ENCODE measurements at places on chromosomes 2 and 18.

DNA sequence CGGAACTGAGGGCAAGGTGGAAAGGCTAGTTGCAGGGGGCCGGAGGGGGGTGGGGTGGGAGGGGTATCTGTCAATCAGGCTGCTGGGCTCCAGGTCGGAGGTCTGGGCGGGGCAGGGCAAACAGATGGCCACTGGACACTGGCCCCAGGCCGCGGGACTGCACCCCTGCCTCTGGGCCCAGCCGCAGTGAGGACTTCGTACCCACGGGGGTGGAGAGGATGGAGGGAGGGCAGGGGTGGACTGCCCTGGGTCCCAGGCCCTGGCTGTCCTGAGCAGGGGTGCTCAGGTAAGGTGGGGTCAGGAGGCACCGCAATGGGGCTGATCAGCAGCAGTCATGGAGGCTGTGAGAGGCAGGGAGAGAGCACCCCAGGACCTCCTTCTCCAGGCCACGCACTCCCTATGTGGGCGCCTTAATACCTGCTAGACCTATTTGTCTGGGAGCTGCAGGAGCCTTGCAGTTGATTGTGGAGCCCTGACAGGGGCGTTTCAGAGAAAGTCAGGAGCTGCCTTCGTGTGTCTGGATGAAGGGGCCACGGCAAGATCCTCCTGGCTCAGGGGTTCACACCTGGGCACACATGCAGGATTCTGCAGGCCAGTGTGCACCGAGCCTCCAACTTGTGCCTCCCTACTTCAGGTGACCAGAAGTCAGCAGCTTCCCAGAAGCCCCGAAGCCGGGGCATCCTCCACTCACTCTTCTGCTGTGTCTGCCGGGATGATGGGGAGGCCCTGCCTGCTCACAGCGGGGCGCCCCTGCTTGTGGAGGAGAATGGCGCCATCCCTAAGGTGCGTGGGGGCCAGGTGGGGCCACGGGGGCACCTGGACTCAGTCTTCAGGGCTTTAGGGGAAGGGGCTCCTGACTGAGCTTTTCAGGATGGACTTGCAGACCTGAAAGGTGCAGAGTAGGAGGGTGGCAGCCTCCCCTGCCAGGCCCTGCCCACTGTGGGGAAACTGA, 1.5 kb downstream of the CTDSP1 start:
- no peak for DNase-seq

GRCh38 chr18:78821396-78821795, 158.2 kb upstream of the SALL3 start:
- DNase-seq: no peak

DNA sequence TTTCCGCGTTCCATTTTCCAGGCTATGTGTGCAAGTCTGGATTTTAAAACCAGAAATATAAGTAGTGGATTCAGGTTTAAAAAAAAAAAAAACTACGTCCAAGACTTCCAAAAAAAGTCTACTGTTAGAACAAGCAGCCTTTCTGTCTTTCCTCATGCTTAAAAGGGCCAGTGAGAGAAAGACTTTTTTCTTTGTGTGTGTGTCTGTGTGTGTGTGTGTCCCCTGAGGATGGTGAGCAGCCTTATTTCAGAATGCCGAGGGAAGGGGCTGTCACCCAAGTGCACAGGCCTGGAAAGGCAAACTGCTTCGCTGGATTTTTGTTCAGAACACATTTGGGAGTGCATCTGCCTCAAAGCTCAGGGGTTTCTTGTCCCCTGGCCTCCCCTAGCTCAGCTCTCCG, 98.8 kb downstream of the ZBTB7C start:
- no peak for DNase-seq

- no peak for DNase-seq
Measured at GRCh38 chr2:110866466-110866865, 134.1 kb downstream of the ACOXL start.

DNA sequence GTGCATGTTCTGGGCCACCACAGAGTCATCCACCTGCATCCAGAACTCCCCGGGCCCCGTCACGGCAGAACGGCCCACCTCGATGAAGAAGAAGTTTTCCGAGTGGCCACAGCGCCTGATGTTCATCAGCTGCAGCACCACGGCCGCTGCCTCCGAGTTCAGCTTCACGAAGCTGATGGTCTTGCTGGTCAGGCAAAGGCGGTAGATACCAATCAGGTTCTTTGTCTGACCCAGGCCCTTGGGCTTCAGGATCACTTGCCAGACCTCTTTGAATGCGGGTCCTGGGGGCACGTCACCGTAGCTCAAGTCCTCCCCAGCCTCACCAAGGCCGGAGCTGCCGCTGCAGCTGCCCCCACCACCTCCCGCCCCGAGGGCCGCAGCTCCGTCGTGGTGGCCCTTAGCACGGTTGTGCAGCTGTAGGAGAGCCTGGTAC, 1.6 kb downstream of the IRS1 start:
- DNase-seq: no peak

DNA sequence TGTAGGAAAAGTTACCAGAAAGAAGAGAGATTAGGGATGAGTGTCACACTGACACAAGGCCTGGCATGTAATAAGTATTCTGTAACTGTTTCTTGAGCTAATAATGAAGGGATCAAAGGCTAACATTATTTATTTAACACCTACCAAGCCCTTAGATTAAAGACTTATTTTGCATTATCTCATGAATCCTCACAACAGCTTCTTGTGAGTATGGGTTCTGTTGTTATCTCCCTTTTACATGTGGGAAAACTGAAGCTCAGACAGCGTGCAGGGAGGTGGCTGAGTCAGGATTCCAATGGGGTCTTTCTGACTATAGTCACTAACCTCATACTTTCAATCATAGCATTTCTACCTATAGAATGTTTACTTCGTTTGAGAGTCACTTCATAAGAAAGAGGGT, 79.0 kb upstream of the PROKR1 start:
- DNase-seq: no peak

DNA sequence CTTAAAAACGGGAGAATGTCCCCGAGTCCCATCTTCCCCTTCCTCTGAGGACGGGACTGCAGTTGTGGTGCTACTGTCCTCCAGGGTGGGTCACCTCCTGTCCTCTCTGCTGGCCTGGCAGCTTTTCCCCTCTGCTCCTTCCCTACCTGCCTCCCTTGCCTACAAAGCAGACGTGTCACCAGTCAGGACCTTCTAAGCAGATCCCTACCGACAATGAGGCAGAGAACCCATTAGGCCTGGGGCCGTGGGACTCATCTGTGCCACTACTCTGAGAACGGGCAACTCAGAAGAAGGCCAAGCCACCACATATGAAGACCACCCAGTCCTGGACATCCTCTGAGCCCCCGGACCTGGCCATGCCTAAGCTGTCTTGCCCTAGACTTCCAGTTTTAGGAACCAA, 103.0 kb upstream of the TEX51 start:
- DNase-seq: no peak

- no peak for DNase-seq
Measured at GRCh38 chr2:216004697-216005283, 8.6 kb downstream of the MREG start.

GRCh38 chr2:47654790-47655562, 128.0 kb upstream of the MSH6 start:
- DNase-seq: no peak

DNA sequence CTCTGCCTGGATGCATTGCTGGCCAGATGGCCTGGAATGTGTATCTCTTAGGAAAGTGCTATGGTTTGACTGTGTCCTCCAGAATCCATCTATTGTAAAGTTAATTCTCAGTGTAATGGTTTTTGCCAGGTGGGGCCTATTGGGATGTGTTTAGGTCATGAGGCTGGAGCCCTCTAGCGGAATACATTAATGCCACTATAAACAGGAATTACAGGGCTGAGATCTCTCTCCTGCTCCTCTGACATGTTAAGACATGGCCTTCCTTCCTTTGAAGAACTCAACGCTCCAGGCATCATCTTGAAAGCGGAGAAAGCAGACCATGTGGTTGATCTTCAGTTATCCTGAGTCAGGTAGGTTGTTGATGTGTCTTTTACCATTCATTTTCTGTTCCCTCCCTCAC, 276.4 kb downstream of the RPIA start:
- DNase-seq: no peak

GRCh38 chr2:100524331-100524730, 38.5 kb upstream of the PDCL3 start:
- no peak for DNase-seq

DNA sequence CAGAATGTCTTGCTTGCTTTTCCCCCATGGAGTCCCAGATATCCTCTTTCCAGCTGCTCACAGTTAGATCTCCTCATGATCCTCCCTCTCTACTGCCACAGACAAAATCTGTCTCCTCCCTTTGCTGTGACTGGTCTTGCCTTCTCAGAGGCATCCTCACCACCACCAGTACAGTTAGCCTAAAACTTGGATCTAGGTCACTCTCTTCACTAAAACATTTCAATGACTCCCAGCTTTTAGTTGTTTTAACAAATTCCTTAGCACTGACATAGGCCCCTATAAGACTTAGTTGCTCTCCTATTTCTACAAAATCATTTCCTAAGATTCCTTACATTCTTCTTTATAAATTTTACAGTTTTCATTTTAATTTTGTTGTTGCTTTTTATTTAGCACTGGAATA, 734.2 kb upstream of the CHAC2 start:
- no peak for DNase-seq

DNA sequence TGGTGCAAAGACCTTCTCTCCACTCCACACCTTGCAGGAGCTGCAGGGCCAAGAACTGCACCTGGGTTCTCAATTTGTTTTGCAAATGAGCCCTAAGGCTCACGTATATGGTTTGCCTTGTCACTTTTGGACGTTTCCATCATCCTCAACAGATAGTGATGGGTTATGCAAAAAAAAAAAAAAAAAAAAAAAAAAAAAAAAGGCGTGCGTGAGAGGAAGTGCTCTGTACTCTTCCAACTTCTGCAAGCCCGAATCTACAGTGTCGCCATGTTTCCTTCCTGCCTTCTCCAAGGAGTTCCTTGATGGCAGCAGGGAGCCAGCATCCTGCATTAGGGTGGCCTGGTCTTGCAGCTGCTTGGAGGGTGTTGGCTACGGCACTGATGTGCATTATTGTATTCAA, 4.0 kb upstream of the INHBB start:
- no peak for DNase-seq

DNA sequence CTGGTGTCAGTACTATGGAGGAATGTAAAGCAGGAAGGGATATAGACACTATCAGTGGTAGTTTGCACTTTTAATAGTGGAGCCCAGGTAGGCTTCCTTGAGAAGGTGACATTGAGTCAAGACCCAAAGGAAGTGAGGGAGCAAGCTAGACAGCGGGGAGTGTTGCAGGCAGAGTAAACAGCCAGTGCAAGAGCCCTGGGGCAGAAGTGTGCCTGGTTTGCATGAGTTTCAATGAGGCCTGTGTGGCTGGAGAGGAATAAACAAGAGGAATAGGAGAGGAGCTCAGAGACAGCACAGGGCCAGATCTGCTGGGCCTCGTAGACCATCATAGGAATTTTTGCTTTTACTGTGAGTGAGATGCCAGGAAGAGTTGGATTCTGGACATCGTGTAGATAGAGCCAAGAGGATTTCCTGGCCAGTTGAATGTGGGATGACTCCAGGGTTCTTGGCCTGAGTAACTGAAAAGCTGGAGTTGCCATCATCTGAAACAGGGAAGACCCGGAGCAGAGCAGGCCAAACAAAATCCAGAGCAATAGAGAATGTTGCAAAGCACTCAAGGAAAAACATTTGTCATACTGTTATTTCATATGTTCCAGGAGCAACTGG, 102.5 kb downstream of the SP3 start:
- no peak for DNase-seq

DNA sequence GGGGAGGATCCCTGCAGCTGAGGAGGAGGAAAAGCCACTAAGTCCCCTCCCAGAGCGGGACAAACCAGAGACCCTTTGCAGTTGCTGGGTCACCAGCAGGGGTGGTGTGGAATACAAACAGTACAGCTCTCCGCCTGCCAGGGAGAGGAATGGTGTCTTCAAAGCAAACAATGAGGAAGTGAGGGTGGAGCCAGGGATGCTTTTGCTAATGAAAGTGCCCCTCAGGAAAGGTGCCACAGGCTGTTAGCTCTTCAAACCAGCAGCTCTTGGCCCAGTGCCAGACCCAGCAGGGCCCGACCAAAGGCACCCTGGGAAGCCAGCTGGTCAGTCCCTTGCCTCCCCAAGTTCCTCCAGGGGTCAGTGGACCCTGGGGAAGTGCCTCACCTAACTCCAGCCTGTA, 102.8 kb downstream of the HIBCH start:
- DNase-seq: no peak

DNA sequence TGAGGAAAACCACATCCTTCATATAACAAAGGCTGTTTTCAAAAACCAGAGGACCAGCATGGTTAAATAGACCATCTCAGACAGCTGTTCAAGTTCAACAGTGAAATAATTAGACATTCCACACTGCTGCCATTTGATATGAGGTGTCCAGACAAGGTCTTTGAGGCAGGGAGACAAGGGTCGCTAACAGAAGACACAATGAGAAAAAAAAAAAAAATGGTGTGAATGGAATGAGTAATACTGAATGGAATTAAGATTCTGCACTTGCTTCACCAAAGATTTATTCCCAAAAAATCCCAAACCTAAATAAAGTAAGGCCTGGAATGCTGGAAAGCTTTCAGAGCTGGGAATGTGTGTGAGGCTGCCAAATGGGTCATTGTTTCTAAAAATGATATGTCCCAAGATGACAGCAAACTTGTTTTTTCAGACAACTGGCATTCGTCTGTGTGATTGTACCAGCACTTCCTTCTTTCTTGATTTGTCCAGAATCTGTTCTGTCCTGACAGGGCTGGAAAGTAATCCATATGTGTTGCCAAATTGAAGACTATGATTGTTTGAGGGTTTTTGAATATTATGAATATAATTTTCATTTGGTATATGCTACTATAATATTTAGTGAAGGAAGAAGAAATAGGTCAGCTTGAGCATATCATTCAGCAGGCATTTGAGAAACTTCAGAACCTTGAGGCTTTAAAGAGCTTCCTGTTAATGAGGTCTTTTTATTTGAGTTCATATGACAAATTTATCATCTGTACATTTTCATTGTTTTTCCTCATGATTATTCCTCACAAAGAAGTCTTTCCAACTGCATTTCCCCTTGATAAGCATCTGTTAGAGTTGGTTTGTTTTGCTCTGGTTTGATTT, 85.2 kb upstream of the ITGA4 start:
- DNase-seq: no peak

- DNase-seq: no peak
Measured at GRCh38 chr2:69055688-69056470, 42.9 kb downstream of the ANTXR1 start.

DNA sequence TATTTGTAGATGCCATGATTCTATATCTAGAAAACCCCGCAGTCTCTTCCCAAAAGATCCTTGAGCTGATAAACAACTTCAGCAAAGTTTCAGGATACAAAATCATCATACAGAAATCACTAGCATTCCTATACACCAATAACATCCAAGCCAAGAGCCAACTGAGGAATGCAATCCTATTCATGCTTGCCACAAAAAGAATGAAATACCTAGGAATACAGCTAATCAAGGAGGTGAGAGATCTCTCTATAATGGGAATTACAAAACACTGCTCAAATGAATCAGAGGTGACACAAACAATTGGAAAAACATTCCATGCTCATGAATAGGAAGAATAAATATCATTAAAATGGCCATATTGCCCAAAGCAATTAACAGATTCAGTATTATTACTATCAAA, 551.4 kb upstream of the SLC39A10 start:
- no peak for DNase-seq
